ENCODE measurements at places on chromosomes 3 and 15.

GRCh38 chr3:42635111-42635510 is 18.4 kb upstream of the ZBTB47 start:
- peak; percentile 39 for DNase-seq

DNA sequence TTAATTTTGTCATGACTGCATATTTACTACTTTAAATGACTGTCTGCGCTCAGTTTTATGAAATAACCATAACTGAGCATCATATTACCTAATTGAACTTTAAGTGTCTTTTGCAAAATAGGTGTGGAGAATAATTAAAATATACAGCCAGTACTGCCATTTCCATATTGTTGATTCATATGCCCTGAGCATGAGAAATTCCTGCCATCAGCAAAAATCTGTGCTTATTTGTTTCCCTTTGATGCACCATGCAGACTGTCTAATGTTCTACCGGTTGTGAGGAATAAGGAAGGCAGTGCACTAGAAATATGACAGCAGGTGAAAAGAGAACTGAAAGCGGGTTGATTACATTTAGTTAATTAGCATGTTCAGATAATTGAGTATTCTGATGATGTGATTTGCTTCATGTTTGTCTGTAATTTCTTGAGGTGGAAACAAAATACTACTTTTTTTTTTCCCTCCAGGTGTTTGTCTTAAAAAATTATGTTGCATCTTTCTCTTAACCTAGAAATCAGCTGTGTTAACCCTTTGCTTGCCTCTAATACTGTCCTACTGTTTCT is 229.4 kb upstream of the AZI2 start:
- no peak for DNase-seq

- DNase-seq: no peak
Observed at GRCh38 chr3:172786036-172786435, 35.5 kb downstream of the ECT2 start.

GRCh38 chr3:99757966-99758365 is 59.7 kb upstream of the CMSS1 start:
- DNase-seq: no peak

DNA sequence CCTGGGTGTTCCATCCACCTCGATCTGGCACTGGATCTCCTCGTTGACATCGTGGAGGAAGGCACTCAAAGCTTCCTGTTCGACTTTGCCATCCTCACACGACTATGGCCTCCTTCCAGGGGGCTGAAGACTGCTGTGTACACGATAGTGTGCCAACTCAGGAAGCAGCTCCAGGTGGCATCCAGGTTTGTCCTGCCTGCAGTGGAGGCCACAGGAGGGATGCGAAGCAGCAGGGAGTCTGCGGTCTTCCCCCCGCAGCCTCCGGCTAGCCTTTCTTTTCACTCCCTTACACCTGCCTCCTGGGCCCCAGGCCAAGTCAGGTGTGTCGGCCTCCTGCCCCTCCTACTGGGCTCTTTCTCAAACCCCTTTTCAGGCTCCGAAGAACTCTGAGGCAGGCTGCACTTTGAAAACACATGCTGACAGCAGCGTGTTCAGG is 32.2 kb downstream of the SYNM start:
- no peak for DNase-seq

DNA sequence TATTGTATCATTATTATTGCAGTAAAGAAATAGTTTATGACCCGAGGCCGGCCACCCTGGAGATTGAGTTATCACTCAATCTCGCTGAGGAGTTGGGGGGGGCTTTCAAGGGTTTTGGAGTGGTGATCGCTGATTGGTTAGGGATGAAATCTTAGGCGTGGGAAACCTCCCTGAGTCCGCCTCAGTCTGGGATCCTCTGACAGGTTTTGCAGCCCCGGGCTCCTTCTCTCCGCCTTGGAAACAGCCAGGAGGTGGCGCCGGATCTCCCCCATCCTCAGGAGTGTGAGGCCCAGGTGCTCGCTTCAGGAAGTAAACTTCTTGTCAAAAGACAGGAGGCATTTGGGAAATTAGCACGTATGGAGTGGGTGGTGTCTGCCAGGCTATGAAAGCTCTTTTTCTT is 41.1 kb upstream of the SEC61A1 start:
- DNase-seq: no peak

DNA sequence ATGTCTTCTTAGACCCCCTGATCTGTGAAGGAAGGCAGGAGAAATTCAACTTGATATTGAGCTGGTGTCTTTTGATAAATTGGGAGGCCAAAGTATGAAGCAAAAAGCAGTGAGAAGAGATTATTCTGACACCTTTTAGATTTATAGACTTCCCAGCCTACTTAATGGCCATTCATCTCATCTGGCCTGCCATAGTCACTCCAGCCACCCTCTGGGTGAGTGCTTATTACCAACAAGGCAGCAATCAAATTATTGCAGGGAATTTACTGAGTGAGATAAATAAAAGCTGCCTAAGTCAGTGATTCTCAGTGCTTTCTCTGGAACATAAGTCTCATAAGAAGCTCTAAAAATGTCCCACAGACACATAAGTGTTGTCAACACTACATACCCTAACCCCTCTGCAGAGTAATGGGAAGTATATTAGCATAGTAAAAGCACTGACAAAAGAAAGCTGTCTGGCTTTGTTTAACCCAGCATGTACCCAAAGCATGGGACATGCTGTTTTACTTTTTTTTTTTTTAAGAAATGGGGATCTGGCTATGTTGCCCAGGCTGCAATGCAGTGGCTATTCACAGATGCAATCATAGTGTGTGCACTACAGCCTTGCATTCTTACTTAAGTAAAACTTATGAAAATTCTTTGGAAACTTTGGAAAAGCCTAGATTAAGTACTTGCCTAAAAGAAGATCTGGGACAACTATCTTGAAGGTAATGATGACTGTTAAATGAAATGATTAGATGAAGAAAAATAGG is 725.3 kb downstream of the TUSC7 start:
- no peak for DNase-seq

GRCh38 chr3:56005196-56005805 is 463.0 kb downstream of the ERC2 start:
- DNase-seq: no peak

DNA sequence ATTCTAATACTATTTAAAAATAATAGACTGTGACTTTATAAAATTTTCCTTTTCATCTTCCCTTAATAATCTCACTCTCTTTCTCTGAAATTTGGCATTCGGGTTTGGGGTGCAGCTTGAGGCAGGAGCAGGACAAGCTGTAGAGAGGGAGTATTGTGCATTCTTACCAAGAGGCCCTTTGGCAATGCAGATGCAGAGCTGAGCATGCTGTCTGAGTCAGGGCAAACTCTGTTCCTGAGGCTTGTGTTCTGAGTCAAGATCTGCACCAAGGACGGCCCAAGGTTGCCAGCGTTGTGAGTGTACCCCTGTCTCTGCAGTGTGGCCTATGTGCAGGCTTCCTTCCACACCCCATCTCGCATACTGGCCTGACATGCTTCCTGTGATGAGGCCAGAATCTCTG is 343.8 kb upstream of the FRG2C start:
- no peak for DNase-seq

DNA sequence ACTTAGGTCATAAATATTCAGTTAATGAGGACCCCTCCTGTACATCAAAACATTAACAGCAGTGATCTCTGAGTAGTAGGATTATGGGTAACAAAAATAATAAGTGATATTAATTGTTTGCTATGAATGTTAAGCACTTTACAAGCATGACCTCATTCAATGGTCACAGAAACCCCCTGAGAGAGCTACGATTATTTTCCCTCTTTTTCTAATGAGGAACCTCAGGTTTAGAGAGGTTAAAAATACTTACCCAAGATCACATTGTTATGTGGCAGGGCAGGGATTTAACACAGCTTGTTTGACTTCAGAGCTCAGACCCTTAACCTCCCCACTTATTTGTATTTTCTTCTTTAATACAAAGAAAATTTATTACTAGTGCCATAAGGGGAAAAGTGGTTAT is 228.2 kb downstream of the TBL1XR1 start:
- no peak for DNase-seq

DNA sequence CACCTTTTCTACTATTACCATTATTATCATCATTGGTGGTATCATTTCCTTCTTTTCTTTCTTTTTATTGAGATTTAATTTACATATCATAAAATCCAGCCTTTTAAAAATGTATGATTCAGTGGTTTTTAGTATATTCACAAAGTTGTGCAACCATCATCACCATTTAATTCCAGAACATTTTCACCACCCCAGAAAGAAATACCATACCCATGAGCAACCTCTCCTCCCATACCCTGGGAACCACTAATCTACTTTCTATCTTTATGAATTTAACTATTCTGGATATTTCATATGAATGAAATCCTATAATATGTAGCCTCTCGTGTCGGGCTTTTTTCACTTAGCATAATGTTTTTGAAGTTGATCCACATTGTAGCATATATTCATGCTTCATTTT is 29.1 kb downstream of the AAGAB start:
- DNase-seq: no peak

DNA sequence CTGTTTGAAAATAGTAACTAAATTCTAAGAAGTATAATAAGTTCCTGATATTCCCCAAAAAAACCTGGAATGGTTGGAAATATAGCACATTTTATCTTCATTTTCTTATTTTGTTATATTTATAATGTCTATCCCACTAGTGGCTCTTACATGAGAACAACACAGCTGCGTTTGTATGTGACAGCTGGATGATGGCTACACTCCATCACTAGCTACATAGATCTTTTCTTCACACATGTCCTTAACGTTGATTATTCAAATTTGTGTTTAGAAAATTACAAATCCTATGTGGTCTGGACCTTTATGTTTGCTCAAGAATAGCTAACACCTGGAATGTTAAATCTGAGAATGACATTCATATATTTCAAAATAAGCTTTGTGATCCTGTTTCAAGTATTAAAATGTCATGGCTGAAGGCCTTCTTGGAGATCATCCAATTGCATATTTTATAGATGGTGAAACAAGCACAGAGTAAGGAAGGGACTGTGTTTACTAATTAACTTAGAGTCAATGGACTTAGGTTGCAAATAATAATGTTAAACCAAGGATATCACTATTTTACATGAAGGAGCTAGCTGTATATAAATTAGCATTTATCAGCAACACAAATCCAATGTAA is 60.8 kb downstream of the ATP13A5 start:
- DNase-seq: no peak

GRCh38 chr3:28575100-28575745 is 226.6 kb upstream of the AZI2 start:
- no peak for DNase-seq

DNA sequence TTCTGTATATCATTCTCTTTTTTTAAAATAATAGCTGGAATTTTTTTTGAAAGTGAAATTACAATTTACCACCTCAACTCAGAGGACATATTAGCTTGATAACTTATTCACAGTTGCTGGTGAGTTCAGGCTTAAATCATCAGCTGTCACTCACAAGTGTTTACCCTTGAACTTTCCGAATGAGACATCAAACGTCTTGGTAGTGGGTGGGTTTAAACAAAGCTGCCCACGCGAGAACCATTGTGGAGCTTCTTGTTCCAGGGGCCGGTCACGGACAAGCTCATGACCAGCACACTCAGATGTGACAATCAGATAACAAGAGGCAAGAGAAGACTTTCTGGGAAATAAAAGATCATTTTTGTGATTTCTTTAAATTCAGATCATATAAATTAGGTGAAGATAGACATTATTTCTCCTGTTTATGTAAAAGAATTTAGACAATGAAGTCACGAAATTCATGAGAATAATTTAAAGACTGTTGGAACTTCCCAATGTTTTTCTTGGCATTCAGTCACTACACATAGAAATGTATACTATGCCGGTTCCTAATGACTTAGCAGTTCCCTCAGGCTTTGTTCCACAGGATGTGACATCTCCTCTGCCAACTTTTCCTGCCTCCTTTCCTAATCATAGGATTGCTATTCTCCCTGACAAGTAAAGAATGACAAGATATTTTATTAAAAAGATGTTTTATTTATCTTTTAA is 29.3 kb downstream of the BTD start:
- no peak for DNase-seq

DNA sequence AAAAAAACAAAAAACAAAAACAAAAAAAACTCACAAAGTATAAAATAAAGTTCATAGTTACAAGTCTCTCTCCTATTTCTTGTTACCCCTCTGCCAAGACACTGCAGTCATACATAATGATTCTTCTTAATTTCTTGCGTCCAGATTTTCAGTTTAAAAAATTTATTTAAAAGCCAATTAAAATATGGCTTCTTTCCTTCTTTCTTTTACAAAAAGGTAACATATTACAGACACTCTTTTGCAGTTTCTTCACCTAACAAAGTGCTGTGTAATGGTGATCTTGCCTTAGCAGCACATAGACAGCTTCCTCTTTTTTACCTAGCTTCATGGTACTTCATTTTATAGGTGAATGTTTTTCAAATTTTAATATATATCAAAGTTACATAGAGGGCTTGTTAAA is 136.1 kb upstream of the SGO1 start:
- DNase-seq: no peak

GRCh38 chr3:111667621-111668239 is 72.6 kb upstream of the ZBED2 start:
- DNase-seq: peak; percentile 91

GRCh38 chr3:72496051-72496670 is 352.1 kb downstream of the SHQ1 start:
- no peak for DNase-seq

DNA sequence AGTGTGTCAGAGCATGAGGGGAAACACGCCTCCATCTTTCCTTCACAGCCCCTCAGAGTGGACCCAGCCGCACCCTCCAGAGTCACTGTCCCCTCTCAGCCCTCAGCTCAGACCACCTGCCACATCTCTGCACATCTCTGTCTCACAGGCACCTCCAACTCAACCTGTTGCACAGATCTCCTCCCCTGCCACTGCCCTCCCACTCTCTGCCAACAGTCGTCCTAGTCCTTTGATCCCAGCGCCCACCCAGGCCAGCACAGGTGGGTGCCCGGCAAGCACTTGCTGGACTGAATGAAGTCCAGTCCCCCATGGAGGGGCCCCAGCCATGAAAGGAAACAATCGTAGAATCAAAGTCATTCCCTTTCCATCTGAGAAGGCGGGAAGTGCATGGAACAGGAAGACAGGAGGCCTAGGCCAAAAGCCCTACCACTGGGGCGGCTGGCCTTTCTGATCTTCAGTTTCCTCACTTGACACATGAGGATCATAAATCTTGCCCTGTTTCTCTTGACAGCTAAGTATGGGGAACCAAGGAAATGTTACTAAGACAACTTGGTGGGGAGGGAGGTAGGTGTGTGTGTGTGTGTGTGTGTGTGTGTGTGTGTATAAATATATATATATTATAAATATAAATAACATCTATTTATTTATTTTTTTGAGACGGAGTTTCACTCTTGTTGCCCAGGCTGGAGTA is 28.1 kb downstream of the HCN4 start:
- no peak for DNase-seq

DNA sequence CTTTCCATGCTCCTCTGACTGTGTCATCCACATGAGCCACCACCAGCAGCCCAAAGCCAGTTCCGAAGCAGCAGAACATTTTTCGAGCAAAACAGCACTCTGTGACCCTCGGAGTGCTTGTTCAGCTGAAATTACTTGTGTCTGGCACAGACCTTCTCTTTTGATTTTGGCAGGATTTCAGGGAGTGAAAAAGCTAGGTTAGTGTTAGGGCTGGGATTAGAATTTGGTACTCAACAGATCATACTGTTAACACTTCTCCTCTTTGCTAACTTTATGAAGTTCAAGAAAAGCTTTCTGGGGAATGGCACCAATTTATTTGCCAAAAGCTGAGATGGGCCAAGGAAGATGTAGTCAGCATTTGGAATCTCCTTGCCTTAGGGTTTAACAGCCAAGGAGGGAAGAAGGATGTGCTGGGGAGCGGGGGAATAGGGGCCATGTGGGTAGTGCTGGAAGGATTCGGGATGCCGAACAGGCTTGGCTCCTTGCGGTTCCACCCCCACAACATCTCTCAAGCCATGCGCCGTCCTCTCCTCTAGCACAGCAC is 55.1 kb upstream of the TRA2B start:
- DNase-seq: no peak

GRCh38 chr3:112606098-112606497 is 34.8 kb downstream of the CCDC80 start:
- DNase-seq: no peak

GRCh38 chr3:1752205-1752604 is 346.5 kb upstream of the CNTN4 start:
- no peak for DNase-seq

Measured in CD4-positive, alpha-beta T cell treated with Interleukin-17A for 1 hour (primary cell).